Activated naive CD4-positive, alpha-beta T cell (primary cell): ENCODE measurements at places on chromosomes 2 and 18.

DNA sequence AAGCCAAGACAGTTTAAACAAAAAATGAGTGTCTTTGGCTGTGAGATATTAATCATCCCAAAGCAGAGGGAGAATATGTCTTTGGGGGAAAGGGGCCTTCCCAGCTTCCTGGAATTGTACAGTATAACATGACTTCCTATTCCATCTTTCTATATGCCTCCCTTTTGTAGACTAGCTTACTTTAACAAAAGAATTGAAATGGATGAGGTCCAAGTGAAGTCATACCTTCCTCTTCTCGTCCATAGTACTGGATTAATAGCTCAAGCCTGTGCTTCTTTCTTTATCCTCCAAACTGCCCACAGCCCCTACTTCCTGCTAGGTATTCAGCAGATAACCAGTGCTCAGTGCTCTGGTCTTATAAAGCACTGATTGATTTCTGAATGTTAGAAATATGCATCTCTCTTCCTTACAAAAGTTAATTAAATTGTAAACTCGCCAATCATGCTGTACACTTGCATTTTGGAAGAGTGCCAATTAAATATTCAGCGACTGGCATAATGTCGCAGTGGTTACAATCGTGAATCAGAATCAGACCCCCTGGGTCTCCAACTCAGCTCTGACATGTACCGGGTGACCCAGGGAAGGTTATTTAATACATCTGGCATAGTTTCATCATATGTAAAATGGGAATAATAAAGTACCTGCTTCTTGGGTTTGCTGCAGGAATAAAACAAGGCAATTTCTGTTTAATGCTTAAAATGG lies 325.1 kb downstream of the RND3 start:
- DNase-seq, result no peak

GRCh38 chr18:46478796-46479195 lies 178.2 kb downstream of the LOXHD1 start:
- no peak for DNase-seq

GRCh38 chr2:106165561-106165960 lies 28.5 kb downstream of the UXS1 start:
- DNase-seq, result no peak

- no peak for DNase-seq
Measured at GRCh38 chr2:36579297-36579664, 18.7 kb downstream of the FEZ2 start.
